Stimulated activated CD8-positive, alpha-beta memory T cell treated with anti-CD3 and anti-CD28 coated beads, Interleukin-15, amount 100 ng/mL, for 48 hours (primary cell): ENCODE measurements at places on chromosomes 12 and 14.
A peak's percentile ranks its signal among the peaks of the same experiment; 100 is the strongest.

- peak; percentile 63 for DNase-seq
Observed at GRCh38 chr14:21308479-21309237, 28.8 kb downstream of the RPGRIP1 start.

- DNase-seq, result no peak
Observed at GRCh38 chr14:69093631-69094421, 59.1 kb downstream of the DCAF5 start.

GRCh38 chr12:3553681-3554370, 62.8 kb downstream of the PRMT8 start:
- no peak for DNase-seq

DNA sequence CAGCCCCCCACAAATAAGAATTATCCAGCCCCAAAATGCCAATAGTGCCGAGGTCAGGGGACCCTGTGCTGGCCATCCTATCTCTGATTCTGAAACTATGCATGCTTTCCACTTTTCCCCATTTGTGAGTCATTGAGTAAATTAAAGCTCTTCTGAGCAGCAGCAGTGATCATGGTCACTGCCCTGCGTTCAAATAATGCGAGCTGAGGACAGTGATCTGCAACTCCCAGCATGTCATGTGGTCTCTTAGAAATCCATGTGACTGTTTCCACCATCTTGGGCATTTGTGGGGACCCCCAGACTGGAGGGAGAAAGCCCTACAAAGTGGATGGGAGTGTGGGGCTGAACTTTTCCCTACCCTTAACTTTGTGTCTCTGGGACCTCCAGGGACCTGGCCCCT, 53.8 kb downstream of the C14orf132 start:
- no peak for DNase-seq

GRCh38 chr14:34983786-34984185, 994 bp downstream of the SRP54 start:
- no peak for DNase-seq

DNA sequence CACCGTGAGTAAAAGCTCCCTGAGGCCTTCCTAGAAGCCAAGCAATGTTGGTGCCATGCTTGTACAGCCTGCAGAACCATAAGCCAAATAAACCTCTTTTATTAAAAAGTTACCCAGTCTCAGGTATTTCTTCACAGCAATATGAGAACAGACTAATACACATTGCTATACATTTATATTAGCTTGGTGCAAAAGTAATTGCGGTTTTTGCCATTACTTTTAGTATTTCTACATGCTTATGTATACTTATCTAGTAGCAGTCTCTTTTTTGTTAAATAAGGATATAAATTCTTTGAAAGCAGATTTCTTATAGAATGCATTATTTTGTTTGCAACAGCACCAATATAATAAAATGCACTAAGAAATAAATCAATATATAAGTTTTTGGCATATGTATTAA, 619.6 kb downstream of the FSCB start:
- DNase-seq, result no peak

DNA sequence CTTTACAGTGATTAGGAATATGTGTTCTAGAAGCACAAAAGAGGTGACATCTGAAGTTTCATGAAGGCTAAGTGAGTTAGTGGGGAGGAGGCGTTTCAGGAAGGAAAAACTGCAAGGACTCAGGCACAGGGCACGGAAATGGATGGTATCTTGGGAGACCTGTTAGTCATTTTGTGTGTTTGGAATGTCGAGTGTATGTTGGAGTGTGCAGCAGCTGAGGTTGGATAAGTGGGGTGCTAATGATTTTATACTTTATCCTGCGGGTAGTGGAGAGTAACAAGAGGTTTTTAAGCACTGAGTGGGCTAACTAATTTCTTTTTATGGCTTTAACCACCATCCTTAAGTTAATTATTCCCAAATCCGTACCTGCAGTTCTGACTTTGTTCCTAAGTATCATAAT, 571.5 kb upstream of the FBXO33 start:
- no peak for DNase-seq

GRCh38 chr12:57342207-57342691, 88.6 kb downstream of the R3HDM2 start:
- no peak for DNase-seq

DNA sequence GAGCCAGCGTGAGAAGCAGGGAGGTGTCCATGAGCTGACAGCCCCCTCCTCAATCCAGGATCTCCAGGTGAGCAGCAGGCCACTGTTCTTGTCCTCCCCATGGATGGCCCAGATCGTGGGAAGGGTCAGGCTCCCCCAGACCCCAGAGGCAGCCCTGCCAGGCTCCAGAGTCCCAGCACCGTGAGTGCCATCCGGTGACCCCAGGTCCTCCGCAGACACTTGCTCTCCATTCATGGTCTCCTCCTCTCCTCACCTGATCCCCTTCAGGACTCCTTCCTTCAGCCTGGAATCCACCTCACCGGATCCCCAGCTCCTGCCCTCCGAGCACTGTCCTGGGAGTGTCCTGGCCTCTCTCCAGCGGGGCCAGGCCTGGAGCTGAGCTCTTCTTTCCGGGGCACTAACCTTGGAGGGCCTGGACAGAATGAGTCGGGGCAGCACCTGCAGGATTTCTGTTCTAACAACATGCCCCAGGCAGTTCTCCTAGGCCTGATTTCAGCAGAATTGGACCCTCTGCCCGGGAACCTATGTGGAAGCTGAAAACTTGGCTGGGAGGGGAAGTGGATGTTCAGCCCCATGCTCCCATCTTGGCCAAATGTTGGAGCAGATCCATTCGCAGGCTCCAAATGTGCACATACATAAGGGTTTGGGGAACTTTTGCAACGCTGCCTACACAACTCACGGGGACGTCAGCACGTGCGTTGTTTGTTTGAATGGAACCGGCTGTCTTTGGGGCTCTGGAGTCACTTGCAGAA, 341.6 kb upstream of the SFSWAP start:
- no peak for DNase-seq

- no peak for DNase-seq
Observed at GRCh38 chr12:11707535-11707934, 58.1 kb downstream of the ETV6 start.

GRCh38 chr12:106672314-106673025, 89.7 kb downstream of the RFX4 start:
- DNase-seq, result no peak

- DNase-seq, result no peak
Observed at GRCh38 chr12:125797421-125798175, 732.4 kb downstream of the AACS start.

DNA sequence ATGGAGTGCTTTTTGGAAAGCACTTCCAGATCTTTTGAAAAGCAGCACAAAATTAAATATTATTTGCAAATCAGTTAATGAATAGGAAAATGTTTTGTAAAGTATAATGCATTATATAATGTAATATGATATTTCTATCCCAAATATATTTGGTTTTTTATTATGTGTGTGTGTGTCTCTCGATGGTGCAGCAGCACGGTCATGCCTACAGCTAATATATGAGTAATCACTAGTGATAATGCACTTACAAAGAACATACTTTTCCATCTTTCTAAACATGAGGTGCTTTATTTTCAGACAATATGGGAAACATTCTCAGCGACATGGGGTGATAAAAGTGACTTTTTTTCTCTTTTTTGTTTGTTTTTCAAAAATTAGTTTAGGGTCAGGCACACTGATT, 1.3 kb upstream of the EEA1 start:
- DNase-seq, result no peak

DNA sequence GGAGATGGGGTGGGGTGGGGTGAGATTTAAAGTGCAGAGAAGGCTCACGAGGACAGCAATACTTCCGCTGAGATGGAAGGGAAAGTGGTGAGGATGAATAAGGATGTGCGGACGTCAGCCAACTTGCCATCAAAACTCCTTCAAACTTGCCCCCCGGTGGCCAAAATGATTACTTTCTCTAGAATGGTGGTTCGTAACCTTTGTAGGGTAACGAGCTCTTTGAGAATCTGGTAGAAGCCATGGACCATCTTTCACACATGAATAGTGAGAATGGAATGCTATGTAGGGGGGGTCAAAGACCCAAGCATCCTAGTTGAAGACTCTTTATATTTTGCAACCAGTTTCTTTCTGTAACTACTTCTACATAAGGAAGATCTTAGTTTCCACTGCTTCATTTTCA, 245.9 kb upstream of the DDHD1 start:
- DNase-seq, result no peak

- no peak for DNase-seq
Observed at GRCh38 chr12:114400361-114400811, 5.6 kb downstream of the TBX5 start.

GRCh38 chr12:122006186-122006926, 15.3 kb upstream of the BCL7A start:
- no peak for DNase-seq

DNA sequence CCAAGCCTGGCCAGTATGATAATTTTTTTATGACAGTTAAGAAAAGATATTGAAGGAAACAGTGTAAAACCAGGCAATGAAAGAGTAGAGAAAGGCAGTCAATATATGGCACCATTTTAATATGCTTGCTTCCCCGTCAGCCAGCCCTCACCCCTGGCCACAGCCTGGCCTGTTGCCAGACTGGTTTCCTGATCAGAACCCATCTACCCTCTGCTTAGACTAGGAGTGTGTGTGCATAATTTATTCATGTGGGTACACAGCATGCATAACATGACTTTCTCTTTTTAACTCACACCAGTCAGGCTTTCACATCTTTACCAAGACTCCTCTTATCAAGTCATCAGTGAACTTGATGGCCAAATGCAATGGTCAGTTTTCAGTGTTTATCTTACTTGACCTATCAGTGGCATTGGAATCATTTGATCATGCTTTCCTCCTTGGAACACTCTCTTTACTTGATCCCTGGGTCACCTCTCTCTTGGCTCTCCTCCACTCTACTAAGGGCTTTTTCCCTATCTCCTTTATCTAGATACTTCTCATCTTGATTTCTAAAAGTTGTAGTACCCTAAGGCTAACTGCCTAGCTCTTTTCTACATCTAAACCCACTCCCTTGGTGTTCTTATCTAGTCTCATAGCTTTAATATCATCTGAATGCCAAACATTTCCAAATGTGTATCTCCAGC, 10.0 kb upstream of the GPR19 start:
- DNase-seq, result no peak

DNA sequence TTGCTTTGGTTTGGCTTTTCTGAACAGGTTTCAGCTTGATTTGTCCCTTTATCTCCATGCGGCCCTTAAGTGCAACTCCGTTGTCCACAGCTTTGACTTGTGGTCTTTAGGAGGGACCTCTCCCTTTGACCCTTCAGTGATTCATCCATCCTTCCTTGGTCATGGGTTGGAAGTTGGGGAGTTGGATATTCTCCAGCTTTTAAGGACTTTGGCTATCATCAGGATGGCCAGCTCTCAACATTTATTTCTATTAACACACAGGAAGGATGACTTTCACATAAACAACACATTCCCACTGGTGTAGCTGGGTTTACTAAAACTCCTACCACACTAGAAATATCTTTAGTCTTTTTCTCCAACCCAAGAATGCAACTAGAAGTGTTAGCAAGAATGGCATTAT, 50.9 kb upstream of the E2F7 start:
- no peak for DNase-seq

DNA sequence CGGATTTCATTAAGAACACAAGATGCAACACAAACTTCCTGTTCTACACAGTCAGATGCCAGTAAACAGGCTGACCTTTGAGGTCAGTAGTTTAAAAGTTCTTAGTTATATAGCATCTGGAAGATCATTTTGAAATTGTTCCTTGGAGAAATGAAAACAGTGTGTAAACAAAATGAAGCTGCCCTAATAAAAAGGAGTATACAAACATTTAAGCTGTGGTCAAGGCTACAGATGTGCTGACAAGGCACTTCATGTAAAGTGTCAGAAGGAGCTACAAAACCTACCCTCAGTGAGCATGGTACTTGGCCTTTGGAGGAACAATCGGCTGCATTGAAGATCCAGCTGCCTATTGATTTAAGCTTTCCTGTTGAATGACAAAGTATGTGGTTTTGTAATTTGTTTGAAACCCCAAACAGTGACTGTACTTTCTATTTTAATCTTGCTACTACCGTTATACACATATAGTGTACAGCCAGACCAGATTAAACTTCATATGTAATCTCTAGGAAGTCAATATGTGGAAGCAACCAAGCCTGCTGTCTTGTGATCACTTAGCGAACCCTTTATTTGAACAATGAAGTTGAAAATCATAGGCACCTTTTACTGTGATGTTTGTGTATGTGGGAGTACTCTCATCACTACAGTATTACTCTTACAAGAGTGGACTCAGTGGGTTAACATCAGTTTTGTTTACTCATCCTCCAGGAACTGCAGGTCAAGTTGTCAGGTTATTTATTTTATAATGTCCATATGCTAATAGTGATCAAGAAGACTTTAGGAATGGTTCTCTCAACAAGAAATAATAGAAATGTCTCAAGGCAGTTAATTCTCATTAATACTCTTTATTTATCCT, 13.5 kb downstream of the PTGER2 start:
- no peak for DNase-seq

DNA sequence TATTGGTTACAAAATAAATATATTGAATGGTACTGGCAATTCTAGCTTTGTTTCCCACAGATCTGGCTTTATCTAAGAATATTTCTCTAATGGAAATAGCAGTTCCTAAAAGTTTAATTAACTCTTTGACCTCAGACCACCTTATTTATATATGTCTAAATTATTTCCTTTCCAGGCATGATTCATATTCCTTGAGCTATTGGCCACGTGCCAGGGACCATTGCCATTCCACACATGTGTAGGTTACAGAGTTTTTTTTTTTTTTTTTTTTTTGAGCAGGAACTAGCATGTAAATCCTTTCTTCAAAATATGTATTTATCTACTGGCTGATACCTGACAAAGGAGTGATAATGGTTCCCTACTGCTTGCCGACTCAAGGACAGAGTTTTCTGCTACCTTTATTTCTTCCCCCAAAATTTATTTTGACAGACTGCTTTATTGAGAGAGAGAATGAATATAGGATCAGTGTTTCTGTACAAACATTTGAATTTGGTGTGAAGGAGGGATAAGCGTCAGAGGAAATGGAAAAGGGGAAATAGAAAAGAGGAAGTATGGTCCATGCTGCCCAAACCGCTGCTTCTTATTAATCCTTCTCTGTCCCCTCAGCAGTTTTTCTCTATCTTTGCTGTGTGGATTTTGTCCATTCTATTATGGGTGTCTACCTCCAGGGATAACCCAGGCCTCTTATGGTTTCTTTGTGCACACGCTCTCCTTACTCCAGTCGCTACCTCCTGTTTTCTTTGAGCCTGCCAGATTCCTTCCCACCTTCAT, 36.4 kb downstream of the PDE3A start:
- no peak for DNase-seq

GRCh38 chr12:124190312-124191023, 104.4 kb upstream of the RFLNA start:
- DNase-seq, result no peak

DNA sequence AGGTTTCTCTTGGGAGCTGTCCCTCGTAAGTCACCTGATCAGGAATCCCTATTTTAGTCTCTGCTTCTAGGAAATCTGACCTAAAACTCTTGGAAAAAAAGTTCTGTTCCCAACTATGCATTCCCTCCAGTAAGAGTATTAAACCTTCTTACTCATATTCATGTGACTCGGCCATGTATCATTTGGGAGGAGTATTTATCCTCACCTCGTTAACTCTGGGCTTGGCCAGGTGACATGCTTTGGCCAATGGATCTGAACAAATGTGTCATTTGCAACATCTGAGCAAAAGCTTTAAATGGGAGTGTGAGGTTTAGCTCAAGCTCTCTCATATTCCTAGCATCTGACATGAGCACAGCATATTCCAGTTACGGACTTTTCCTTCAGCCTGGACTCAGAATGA, 226.8 kb downstream of the NUAK1 start:
- no peak for DNase-seq
